ENCODE measurements at places on chromosomes 1 and 21.

DNA sequence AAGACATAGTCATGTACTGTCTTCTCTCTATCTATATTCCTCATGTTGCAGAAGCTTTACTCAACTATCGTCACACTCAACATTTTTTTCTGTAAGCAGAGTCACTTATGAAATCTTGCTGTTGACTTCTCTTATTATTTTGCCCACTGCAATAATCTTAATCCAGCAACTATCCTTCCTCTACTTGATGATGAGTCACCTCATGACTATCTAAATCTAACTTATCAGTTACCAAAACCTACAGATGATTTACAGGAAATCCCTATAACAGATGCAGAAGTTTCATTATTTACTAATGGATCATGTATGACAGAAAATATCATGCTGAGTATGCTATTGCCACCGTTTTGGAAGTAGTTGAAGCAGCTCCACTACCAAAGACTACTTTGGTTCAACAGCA, 378.9 kb downstream of the DUSP10 start:
- no peak for DNase-seq

- DNase-seq = no peak
These were observed 33.8 kb upstream of the IL20 start for GRCh38 chr1:206831650-206832049.

GRCh38 chr1:23774174-23774880, 3.9 kb upstream of the PITHD1 start:
- DNase-seq = no peak

GRCh38 chr1:5317391-5317790, 663.0 kb downstream of the AJAP1 start:
- DNase-seq = no peak

GRCh38 chr1:158516966-158517365, 37.2 kb downstream of the OR6Y1 start:
- DNase-seq = no peak

DNA sequence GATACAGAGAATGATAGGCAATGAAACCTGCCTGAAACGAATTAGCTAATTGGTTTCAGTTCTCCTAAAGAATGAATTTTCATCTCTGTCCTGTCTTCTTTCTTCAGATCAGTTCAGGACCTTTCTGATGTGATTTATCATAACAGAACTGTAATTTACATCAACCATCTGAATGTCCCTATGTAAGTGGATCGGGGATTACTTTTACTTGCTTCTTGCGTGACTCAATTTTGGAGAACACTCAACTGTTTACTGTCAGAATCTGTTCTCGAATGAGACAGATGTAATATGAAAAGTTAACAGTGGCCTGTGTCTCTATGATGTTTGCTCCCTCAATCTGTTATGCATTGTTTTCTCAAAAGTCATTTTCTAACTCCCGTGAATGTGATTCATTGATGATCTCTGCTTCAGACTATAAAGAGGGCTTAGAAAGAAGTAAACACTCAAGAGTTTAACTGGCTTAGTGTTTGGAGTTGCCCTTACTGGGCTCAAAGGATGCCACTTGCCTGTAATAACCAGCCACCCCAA, 111.0 kb downstream of the GABPA start:
- no peak for DNase-seq

DNA sequence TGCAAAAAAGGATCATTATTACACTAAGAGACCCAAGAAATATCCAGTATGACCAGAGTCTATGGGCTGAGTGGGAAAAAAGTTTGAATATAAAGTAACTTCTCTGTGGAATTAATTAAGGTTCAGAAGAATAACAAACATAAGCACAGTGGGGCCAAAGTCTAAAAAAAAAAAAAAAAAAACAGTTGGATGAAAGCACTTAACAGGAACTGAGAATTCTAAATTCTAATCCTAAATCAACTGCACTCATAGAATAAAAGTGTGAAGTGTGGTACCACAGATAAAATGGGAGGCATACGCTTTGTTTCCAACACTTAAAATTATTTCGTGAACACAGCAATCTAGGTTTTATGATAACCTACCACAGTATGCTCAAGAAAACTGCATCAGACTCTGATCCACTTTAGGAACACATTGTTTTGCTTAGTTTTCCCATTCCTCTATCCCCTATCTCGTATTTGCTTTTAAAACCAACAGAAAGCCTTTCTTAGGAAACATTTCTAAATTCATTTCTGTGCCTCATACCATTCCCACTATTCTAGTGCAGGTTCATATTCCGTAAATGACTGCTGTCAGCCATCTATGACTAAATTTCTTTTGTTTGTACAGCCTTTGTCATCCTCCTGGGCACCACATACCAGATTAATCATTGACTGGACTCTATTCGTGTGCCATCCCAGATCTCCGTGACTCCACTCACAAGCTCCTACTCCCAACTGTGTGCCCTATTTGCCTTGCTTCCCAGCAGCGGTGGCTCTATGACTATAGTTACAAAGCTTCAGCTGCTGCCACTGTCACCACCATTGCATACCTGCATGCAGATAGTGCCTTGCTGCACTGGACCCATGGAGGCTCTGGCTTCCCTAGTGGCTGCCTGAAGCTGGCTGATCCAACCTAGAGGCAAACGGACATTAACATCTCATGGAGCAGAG, 24.9 kb downstream of the CHML start:
- DNase-seq = no peak

- no peak for DNase-seq
These were observed 17.8 kb downstream of the CASZ1 start for GRCh38 chr1:10778640-10779039.

GRCh38 chr1:55047611-55048010, 8.3 kb downstream of the PCSK9 start:
- DNase-seq = no peak

DNA sequence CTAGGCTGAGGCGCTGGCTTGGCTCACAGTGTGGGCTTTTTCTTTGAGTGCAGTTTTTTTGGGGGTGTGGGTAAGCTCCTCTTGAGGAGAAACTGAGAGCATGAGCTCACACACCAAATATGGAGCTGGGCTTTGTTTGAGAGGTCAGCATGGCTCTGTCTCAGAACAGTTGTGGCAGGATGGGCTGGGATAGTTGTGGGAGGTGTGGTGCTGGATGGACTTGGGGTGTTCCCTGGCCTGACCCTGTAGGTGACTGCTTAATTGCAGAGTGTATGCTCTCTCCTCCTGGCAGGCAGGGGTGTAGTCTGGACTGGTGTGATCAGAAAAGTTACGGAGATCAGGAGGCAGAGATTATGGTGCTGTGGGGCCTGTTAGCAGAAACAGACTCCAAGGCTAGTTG, 64.3 kb upstream of the PGBD5 start:
- DNase-seq = no peak

DNA sequence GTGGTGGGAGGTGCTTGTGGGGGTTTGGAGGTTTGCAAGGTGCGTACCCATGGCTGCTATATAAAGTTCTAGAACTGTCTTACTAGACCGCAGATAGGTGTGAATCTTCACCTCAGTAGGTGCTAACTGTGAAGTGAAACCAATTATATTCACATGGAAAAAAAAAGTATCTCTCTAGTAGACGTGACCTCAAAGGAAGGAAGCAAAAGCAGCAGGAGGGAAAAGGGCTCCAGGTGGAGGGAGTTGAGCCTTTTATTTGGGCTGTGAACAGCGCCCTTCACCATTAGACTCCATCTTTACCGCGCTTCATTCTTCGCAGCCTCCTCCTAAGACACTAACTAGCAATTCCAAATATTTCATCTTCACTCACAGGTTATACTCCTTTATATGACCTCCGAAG, 129.8 kb downstream of the TBX19 start:
- DNase-seq = no peak

DNA sequence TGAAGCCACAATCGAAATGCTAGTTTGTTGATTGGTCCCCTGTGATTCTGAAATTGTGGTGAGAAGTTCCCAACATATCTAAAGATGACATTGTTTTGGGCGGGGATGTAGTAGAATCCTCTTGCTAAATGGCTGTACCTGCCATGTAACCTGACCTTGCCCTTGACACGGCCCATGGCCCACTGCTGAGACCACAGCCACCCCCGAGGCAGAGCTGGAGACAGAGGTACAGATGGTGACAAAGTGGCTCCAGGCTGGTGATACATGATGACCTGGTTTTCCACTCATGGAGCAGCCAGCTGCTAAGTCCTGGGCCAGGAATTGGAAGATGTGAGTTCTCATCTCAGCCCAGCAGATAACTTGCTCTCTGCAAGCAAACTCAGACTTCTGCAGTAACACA, 226.5 kb downstream of the FOXD2 start:
- DNase-seq = no peak

- DNase-seq = no peak
These were observed 6.7 kb downstream of the C1QTNF12 start for GRCh38 chr1:1239614-1240347.

- no peak for DNase-seq
These were observed 1.6 kb downstream of the KCNE1 start for GRCh38 chr21:34510148-34511142.

DNA sequence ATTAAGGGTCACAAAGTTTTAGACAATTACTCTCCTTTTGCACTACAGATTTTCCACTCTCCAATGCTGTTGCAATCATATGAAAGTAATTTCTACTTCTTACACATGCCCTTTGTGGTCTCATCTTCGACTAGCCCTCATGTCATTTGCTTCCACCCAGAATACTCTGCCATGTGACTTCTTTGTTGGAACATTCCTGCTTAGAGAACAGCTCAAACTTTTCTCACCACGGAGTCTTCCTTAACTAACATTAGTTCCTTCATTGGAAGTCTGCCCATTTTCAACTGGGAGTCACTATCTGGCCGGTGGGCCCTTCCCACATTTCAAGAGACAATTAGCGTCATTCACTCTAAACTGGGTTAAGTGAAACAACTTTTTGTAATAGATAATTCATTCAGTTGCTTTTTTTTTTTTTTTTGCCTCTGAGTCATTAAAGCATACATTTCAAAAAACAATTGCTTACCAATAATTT, 142.6 kb upstream of the PALMD start:
- no peak for DNase-seq

- DNase-seq = peak; percentile 81
These were observed 156.9 kb downstream of the ASTN1 start for GRCh38 chr1:177007437-177008161.

DNA sequence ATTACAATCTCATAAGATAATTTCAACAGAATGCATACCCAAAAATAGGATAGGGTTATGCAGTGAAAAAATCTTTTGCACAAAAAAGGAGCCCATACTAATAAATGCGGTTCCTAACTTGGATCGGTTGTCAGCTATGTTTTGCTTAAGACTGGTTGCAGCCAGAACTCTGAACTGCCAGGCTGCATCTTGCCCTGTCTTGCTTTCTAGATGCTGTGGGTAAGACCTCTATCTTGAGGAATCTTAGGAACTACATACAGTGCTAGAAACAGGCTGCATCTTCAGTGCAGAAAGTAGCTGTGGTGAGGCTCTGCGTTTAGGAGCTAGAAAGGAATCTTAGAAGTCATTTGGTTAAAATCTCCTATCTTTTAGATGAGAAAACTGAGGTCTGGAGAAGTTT, 45.6 kb upstream of the PLA2G4A start:
- no peak for DNase-seq

GRCh38 chr1:54649130-54649898, 7.7 kb downstream of the MROH7 start:
- DNase-seq = no peak

GRCh38 chr1:207009182-207009850, 23.2 kb downstream of the C1orf116 start:
- no peak for DNase-seq

- DNase-seq = no peak
These were observed 54.6 kb downstream of the CASQ2 start for GRCh38 chr1:115713906-115714305.

DNA sequence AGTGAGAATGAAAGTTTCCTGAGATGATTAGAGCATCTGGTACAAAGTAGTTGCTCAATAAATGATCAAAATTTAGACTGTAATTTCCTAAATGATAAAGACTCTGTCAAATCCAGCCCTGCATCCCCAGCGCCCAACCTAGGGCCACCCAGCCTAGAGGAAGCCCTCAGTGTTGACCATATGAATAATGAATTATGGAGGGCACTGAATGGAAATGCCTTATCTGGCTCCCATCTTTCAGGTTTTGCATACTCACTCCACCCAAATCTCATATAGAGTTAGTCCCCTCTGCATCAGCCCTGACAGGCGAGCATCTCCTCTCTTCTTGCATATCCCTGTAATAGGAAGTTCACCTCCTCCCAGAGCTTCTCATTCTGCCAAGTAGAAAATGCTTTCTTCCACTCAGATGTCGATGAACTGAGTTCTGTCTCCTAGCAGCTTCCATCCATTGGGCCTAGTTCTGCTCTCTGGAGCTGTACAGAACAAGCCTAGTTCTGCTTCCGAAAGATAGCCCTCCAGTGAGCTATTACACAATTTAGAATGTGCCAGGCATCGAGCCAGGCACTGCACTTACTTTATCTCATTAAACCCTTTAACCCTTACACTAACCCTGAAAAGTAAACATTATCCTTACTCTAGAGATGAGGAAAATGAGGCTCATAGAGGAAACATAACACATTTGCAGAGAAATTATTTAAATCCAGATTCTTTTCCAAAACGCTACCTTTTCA, 20.9 kb downstream of the COA7 start:
- no peak for DNase-seq

All from NCI-H1694 treated with DMSO at 0.1 percent for 48 hours (cell line).